ENCODE measurements at places on chromosomes 7 and 10.

GRCh38 chr7:8413600-8413999 lies 19.8 kb upstream of the NXPH1 start:
- no peak for DNase-seq

DNA sequence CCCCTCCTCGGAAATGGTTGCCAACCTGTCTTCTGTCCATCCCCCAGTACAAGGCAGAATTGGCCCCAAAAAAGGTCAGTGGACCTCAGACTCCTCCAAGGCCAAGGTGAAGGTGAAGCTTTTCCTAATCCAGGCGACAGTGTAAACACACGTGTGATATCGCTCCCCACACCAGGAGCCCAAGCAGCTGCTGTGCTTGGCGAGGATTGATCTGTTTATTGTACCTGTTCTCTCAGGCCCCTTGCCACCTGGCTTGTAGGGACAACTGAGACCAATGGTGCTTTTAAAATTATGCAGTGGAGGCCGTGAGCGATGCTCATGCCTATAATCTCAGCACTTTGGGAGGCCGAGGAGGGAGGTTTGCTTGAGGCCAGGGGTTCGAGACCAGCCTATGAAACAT lies 66.1 kb upstream of the GTF2IRD1 start:
- DNase-seq = no peak

DNA sequence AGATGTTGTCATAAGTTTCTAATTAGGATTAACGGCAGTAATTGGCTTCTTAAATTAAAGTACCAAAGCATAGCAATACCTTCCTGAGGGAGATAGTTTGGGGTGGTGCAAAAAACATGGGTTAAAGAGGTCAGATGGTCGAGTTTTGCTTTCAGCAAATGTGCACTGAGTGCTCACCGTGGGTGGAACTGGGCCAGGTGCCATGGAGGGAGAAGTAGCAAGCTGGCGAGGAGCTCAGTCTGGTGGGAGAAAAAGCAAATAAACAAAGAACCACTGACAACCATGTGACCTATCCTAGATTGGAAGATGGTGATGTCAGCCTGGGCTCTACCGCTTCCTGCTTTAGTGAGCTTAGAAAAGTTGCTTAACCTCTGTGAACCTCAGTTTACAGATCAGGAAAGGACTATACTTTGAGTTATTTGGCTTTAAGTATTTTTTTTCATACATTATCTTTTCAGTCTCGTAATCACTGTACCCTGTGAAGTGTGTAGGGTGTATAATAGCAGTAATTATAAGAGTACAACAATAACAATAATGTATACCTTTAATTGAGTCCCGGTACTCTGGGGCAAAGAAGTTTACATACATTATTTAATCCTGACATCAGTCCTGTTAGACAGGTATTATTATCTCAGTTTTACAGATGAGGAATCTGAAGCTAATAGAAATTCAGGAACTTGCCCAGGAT lies 69.0 kb upstream of the PDCD4 start:
- no peak for DNase-seq

- no peak for DNase-seq
Observed at GRCh38 chr7:93973134-93973533, 31.0 kb downstream of the BET1 start.

GRCh38 chr10:101446071-101446470 lies 92.1 kb downstream of the BTRC start:
- DNase-seq = no peak

GRCh38 chr10:49152663-49153062 lies 18.8 kb upstream of the FAM170B start:
- no peak for DNase-seq

DNA sequence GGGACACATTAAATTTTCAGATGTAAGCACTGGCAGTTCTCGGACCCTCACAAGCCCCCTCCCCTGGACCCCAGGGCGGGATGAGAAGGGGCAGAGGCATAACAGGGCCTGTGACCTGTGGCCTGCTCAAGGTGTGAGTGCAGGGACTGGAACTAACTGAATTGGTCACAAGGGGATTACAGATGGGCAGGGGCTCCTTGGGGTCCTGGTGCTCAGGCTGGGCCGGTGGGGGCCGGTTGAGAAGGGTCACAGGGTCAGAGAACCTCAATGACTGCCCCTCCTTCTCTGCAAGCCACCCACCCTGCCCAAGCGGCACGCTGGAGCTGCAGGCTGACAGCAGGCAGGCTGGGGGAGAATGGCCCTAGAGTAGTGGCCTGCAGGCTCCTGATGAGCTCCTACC lies 80.8 kb upstream of the PCBD1 start:
- no peak for DNase-seq

GRCh38 chr7:74021546-74022320 lies 6.2 kb upstream of the ELN start:
- DNase-seq = no peak

GRCh38 chr10:77286531-77287508 lies 350.8 kb downstream of the KCNMA1 start:
- no peak for DNase-seq

GRCh38 chr7:1664711-1665548 lies 5.1 kb upstream of the ELFN1 start:
- peak; percentile 10 for DNase-seq

DNA sequence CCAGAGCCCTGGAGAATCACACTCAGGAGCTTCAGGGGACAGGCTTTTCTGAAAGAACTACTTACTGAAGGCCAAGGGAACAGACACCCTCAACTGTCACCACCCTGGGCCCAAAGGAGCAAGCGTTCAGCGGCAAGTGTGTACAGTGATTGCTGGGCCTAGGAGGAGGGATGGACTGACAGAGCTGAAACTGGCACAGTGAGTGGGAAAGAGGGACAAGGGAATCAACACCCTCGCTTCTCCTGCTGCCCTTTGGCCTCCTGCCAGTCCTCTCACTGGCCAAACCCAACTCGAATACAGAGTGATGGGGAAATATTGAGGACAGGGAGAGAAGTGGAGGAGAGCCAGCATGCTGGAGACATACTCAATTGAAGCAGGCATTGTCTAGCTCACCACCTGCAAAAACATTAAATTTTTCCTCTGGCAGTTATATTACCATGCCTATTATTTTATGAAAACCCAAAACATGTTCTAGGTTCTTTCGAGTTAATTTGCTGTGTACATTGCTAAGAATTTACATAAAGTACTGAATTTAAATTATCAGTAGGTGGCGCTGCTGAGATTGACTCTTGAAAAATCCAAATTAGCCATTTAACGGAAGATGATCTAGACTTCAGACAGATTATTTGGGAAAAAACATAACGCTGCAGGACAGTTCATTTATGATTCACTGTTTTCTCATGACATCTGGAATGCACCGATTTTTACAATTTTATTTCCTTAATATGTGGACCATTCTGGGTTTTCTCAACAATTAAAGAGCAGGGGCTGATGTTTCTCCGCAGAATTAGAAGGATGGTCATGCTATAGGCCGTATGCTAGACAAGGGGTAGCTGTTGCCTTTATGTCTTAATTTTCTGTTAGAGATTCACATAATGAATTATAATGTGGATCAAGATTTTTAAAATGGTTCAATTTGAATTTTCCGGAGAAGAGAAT lies 14.7 kb upstream of the TMEM236 start:
- DNase-seq = no peak

GRCh38 chr10:43041422-43042342 lies 35.2 kb upstream of the RET start:
- no peak for DNase-seq

- no peak for DNase-seq
Observed at GRCh38 chr10:36281831-36282331, 639.8 kb upstream of the FZD8 start.

DNA sequence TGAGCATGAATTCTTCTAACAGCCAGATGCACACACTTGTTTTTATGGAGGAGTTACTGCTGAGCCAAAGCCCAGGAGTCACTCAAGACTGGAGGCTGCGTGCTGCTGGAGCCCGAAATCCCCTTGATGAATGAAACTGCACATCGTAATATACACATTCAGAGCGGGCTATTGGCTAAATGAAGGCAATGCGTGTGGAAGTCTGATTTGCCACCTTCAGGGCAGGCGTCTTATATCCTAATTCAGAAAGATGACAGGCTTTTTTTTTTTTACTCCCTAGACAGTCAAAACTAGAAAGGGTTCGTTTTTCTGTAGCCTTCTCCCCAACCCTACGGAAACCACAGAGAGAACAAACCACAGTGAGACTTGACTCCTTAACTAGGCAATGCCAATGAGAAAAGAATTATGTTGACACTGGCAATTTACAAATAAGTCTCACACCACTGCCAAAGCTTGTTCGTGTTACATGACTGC lies 227.2 kb upstream of the KLF14 start:
- DNase-seq = peak; percentile 49

DNA sequence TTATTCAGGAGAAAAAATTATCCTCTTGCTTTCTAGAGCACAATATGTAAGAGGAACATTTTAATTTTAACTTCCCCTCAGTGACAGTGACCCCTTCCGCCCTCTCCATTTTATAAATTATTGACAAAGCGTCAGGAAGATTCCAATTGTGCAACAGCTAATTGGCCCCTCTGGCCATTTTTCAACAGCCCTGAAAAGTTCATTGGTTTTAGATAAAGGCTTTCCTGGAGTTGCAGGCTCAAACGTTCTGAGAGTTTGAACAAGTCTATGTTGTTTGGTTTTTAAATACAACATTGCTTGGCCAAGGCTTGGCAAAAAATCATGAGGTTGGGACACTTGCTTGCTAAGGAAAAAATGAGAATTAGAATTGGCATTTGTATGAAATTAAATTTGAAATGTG lies 422.2 kb upstream of the ANKRD30A start:
- no peak for DNase-seq

- no peak for DNase-seq
Observed at GRCh38 chr10:94607111-94607510, 61.5 kb downstream of the HELLS start.

DNA sequence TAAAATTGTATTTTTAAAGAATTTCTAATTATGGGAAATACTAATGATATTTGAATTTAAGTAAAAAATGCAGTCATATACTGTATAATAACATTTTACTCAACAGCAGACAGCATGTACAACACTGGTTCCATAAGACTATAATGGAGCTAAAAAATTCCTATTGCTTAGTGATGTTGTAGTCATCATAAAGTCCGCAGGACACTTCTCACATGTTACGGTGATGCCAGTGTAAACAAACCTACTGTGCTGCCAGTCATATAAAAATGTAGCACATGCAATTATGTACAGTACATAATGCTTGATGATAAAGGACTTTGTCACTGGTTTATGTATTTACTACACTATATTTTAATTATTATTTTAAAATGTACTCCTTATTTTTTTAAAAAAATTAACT lies 629.3 kb downstream of the IPMK start:
- no peak for DNase-seq

- DNase-seq = no peak
Observed at GRCh38 chr7:15411019-15411418, 150.8 kb downstream of the AGMO start.

- no peak for DNase-seq
Observed at GRCh38 chr7:113279256-113279655, 160.9 kb upstream of the SMIM30 start.

- DNase-seq = no peak
Observed at GRCh38 chr7:63071920-63072319, 926.7 kb upstream of the ZNF722 start.

- DNase-seq = no peak
Observed at GRCh38 chr7:42831718-42832522, 80.0 kb downstream of the C7orf25 start.

GRCh38 chr7:113664867-113665266 lies 253.9 kb downstream of the PPP1R3A start:
- DNase-seq = no peak

GRCh38 chr10:132151286-132151950 lies 35.3 kb upstream of the DPYSL4 start:
- DNase-seq = no peak

DNA sequence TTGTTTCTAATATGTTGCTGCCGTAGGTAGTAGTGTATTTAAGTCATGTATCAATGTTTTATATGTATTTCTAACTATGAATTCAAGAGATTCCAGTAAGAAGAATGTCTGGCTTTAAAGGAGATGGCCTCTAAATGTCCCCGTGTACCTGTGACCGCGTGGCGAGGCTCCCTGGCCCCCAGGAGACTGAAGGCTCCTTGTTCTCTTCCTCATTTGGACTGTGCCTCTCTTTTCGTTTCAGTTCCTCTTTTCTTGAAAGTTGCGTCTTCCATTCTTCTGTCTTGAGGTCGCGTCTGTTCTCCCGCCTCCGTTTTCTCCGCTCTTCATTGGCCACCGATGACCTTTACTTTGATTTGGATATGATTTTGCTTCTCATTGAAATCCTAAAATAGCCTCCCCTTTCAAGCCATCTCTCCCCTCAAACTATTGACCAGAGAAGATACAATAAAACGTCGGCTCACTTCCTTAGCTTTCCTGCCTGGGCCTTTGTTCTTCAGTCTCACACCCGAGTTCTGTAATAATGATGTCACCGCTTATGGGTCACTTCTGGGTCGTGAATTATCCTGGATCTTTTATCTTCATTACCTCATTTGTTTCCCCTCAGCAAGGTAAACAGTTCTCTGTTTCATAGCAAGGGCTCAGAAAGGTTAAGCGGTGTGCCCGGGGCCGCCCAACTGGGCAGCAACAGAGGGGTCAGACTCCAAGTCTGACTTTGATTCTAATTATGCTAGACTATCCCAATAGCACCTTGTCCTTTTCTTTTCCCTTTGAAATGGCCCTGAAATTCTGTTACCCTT lies 28.7 kb downstream of the WIPI2 start:
- DNase-seq = no peak

DNA sequence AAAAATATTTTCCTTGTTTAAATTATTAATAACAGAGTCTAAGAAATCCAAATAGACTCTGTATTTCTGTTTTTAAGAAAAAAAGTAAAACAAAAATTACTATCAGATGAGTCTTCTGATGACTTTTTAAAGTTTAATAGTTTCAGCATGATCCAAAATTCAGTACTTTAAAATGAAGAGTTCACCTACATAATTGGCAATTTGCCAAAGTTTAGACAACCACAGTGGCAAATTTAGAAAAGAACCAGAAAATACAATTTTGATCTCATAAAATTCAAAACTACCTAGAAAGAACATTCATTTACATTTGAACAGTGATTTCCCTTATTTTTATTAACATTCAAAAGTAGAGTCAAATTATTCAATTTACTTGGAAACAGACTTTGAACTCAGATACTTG lies 56.1 kb downstream of the AGMO start:
- no peak for DNase-seq

DNA sequence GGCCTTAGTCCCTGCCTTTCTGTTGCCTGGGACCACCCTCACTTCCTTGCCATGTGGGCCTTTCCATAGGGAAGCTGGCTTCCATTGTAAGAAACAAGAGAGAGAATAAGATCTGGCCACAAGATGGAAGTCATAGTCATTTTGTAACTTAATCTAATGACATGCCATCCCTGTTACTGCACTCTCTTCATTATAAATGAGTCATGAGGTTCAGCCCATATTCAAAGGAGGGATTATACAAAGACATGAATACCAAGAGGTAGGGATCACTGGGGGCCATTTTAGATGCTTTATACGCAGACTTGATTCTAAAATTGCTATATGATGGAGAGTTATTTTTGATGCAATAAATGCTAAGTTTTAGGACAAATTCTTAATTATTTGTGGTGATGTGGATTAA lies 75.2 kb upstream of the CELF2 start:
- DNase-seq = no peak

Measured in stimulated activated CD8-positive, alpha-beta memory T cell treated with anti-CD3 and anti-CD28 coated beads, Interleukin-4, amount 100 ng/mL, for 4 hours (primary cell).